ENCODE measurements at places on chromosomes 6 and 20.

DNA sequence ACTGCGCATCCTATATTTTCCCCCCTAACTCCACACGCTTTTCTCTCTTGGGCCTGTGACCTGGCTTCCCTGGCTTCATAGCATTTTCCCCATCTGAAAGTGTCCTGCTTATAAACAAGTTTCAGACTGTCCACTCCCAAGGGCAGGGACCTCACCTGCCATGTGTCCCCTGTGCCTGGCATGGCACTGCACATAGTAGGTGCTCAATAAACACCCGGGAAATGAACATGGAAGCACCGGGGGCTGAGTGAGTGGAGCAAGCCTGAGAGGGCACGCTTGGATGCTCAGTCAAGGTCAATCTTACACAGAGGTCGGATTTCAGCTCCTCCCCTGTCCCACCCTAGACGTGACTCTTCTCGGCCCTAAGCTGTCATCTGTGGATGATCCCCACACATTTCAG, 96.9 kb downstream of the NFATC2 start:
- no peak for DNase-seq

- DNase-seq: no peak
These were observed 578.9 kb downstream of the HAO1 start for GRCh38 chr20:7361321-7361720.

DNA sequence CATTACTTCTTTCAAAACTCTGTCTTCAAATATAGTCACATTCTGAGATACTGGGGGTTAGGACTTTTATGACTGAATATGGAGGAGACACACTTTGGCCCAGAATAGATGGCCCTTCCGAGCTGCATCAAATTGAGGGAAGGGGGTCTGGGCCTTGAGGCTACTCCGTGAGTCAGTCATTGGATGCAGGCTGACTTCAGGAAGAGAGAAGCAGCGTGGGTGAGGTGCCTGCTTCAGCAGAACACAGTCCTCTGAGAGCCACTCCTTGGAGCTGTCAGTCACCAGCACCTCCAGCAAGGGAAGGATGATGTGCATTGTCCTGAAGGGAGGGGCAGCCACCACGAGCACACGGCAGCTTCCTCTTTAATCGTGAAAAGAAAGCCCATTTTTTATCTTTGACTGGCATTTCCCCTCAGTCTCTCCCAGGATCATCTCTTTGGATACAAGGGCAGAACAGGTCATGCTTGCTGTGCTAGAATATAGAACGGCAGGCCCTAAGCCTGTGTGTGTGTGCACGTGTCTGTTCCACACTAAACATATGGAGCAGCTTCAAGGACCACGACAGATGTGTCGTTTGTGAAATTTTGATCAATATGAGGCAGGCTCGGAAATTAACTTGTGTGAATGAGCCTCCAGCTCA, 721.6 kb downstream of the KIF16B start:
- DNase-seq: no peak

- DNase-seq: no peak
These were observed 297.3 kb downstream of the PHACTR1 start for GRCh38 chr6:13013681-13014503.

DNA sequence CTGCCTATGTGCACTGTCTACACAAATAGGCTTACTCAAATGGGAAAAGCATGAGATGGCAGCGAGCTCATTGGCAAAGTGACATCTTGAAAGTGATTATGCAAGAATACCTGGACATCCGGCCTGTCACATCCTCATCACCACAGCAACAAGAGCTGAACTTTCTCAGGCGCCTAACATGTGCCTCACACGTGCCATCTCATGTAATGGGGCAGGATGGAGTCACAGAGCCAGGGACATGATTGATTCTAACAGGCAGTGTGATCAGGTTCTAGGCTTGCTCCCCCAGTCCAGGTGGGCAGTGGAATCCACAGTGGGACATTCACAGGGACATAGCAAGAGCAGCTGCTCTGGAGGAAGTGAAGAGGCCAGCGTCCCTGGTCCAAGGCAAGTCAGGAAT, 192.3 kb upstream of the SSTR4 start:
- DNase-seq: no peak
